H7 (cell line): ENCODE measurements at places on chromosomes 1 and 21. TPM values are rescaled to one million over a fixed set of nuclear protein-coding genes. Genes with fewer than 3 reads are reported as not detected.

S100A1 gene
- 0.63 and 0.80 TPM in 2 replicates for total RNA-seq

KLHDC7A gene
- 11.2 and 17.8 TPM in 2 replicates for total RNA-seq

CLDN19 gene
- 11.0 and 12.2 TPM in 2 replicates for total RNA-seq

GALE gene
- 72.0 and 103 TPM in 2 replicates for total RNA-seq

CYP4A11 gene
- total RNA-seq: not detected in 2 replicates

KCNQ4 gene
- total RNA-seq: 1.5 and 2.7 TPM in 2 replicates

PLA2G2D gene
- total RNA-seq: not detected in 2 replicates

GPR61 gene
- 0.17 TPM in 1 of 2 replicates, not detected in the other for total RNA-seq

FCRLB gene
- 0.55 and 0.74 TPM in 2 replicates for total RNA-seq

AMY2A gene
- not detected in 2 replicates for total RNA-seq

MR1 gene
- total RNA-seq: 0.44 TPM in 1 of 2 replicates, not detected in the other

HPCAL4 gene
- total RNA-seq: not detected in 2 replicates

PDE4B gene
- 4.1 and 5.5 TPM in 2 replicates for total RNA-seq

FCRL1 gene
- total RNA-seq: not detected in 2 replicates

TTLL7 gene
- 3.1 and 3.7 TPM in 2 replicates for total RNA-seq

GPR3 gene
- total RNA-seq: 5.8 and 8.5 TPM in 2 replicates

KIF2C gene
- total RNA-seq: 164 and 209 TPM in 2 replicates

CTSS gene
- not detected in 2 replicates for total RNA-seq

RER1 gene
- 95.4 and 133 TPM in 2 replicates for total RNA-seq

BACE2 gene
- 13.4 and 14.2 TPM in 2 replicates for total RNA-seq

OLFM3 gene
- 0.04 and 1.1 TPM in 2 replicates for total RNA-seq

BRDT gene
- 0.07 and 0.31 TPM in 2 replicates for total RNA-seq

ST3GAL3 gene
- 18.8 and 19.8 TPM in 2 replicates for total RNA-seq

BSND gene
- 0.30 and 0.62 TPM in 2 replicates for total RNA-seq

UQCRH gene
- 909 and 1,018 TPM in 2 replicates for total RNA-seq
